ENCODE measurements at places on chromosomes 7 and 10.

DNA sequence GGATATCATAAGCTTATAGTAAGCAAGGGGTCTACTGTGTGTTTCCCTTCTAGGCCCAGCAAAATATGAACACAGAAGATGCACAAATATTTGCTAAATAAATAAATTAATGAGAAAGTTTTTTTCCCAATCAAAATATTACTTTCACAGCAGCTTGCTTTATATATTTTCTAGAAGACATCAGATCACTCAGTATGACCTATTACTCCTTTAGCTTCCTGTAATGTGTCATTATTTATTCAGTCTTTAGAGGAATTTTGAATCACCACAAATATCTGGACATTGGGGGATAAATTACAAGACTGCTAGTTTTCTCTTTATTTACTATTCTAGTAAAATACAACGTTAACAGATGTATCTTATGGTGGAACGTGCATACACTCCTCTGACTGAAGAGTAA lies 765.8 kb upstream of the POM121L12 start:
- peak; percentile 5 for DNase-seq

DNA sequence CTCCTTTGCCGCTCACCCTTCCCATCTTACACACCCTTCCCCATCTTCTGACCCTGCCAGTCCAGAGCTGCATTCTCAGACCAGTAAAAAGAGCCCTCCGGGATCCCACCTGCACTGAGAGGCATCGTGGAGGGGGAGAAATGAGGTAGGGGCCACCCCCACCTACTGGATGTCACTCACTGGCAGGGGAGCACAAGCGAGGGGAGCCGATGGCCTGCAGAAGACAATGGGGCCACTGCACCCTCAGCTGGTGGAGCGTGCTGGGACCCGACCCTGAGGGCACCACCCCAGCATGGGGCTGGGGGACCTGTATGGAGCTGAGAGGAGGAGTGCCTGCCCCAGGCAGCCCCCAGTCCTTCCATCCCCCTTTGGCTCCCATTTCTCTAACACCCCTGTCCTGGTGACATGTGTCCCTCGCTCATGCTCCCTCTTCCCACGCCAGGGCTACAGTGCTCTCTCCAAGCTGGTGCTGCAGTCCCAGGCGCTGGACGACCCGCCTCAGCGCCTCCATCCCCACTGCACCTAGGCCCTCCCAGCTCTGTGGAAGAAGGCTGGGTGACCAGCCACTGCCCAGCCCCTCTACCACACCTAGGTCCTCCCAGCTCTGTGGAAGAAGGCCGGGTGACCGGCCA lies 49.8 kb downstream of the RASGEF1A start:
- no peak for DNase-seq

- peak; percentile 70 for DNase-seq
Observed at GRCh38 chr7:96093435-96093834, 228.5 kb downstream of the SLC25A13 start.

DNA sequence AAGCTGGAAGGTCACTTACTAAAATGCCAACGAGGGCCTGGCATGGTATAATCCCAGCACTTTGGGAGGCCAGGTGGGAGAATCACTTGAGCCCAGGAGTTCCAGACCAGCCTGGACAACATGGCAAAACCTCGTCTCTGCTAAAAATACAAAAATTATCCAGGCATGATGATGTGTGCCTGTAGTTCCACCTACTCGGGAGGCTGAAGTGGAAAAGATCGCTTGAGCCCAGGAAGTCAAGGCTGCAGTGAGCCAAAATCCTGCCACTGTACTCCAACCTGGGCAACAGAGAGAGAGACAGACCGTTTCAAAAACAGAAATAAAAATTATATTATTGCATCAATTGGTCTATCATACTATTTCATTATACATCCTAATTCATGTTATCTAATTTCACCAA lies 18.1 kb upstream of the FAM53B start:
- DNase-seq, result no peak

DNA sequence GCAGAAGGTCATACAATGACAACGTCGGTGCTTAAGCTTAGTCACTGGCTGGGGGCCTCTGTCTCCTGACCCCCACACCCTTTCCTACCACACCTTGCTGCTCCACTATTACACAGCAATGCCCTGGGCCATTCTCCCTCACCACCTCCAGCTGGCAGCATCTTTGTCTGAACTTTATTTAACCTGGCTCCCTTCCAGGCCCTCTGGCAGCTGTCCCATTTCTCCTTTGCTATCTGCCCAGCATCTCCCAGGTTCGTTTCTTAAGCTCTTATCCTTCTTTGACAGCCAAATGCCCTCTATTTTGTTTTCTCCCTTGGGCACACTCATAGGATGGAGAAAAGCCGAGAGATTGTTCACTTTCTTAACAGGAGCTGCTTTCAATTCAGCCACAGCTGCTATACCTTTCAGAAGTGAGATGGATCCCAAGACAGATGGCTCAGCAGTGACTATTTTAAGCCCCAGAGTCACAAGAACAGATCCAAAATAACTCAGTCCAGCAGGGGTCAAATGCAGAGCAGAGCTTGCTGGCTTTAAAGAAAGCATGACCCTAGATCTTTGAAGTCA lies 1277.1 kb upstream of the AUTS2 start:
- DNase-seq, result peak; percentile 14

- peak; percentile 84 for DNase-seq
Observed at GRCh38 chr10:132946-133898, 2.0 kb upstream of the ZMYND11 start.

DNA sequence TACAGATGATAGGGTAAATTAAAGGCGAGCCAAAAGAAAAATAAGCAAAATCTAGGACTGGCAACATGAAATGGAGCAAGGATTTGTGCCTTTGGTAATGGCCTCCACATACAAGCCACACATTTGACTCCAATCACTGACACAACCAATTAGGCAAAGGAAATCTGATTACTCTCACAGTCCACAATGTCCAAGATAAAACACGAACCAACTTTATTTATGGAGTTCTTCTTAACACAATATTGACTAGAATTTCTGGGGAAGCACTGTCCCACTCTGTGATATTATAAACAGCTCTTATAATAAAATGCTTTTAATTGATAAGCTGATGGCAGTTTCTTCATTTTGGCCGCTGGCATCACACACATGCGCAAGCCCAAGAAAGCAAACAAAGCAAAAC lies 334.2 kb downstream of the ABCA13 start:
- no peak for DNase-seq

- DNase-seq, result no peak
Observed at GRCh38 chr7:7236041-7236440, 53.7 kb downstream of the C1GALT1 start.

DNA sequence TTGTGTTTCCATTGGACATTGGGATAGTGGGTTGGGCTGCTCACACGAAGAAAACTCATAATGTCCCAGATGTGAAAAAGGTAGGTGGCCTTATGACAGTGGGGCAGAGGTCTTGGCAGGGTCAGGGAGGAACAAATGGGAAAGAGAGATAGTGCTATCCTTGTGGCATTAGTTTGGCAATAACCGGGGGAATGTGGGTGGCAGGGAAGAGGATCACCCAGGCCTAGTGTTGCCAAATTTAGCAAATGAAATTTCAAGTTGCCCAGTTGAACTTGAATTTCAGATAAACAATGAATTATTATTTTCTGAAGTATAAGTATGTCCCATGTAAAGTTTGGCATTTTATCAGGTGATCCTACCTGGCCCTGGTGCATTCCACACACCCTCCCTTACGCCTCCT lies 789 bp downstream of the PDE6C start:
- no peak for DNase-seq

- no peak for DNase-seq
Observed at GRCh38 chr7:159118623-159119022, 26.0 kb downstream of the VIPR2 start.

DNA sequence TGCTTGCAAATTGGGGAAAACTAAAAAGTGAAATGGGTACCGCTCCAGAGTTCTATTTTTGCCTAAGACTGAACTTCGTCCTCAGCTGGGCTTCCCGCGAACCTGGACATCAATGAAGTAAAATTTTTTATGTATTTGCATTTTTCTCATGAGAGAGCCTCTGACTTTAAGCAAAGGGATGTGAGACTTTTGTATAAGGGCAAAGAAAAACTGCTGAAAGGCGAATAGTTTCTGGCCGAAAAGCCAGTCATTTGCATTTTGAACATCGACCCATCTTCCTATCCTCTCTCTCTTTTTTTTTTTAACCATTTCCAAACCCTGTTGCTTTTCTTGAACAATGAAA lies 573 bp downstream of the PMPCB start:
- DNase-seq, result no peak

GRCh38 chr7:150406567-150407421 lies 27.7 kb downstream of the ZNF775 start:
- DNase-seq, result no peak

DNA sequence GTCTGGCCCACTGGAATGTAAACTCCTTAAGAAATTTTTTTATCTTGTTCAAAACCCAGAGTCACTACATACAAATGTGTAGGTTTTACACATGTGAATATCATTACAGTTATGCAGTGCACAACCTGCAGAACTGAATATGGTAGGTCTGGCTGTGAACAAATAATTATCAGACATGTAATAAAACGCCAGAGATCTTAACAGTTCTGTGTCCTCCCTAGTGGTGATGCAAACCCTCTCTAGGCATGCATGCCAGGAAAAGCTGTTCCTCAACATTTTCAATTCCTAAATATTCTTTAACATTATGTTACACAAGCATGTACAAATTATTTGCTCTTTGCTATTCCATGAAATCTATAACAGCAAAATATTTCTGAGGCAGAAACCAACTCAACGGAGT lies 124.6 kb downstream of the IMMP2L start:
- DNase-seq, result no peak

DNA sequence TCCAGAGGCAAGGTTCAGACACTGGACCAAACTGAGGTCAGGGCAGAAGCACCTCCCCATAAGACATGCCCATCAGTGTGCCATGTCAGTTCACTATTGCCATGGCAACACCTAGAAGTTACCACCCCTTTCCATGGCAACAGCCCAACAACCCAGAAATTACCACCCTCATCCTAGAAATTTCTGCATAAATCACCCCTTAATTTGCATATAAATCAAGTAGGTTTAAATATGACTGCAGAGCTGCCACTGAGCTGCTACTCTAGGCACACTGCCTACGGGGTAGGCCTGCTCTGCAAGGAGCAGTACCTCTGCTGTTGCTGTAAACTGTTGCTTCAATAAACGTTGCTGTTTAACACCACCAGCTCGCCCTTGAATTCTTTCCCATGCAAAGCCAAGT lies 12.7 kb downstream of the STEAP2 start:
- DNase-seq, result no peak

DNA sequence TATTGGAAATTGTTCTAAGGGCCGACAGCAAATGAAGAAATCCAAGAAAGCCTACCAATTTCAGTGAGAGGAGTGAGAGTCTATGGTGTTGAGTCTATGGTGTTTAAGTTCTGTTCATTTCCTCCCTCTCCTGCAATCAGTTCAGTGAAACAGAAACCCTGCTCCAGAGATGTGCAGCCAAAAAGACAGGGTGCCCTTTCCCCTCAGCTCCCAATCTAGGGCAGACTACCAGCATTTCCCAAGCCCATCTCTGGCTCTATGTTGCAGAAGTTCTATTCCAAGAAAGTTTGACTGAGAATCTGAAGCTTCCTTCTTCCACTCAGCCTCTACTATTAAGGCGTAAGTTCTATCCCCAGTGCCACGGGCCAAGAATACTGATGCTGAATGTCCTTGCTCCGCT lies 18.5 kb upstream of the ALOX5 start:
- no peak for DNase-seq

- peak; percentile 27 for DNase-seq
Observed at GRCh38 chr7:76225379-76225778, 23.7 kb downstream of the SRRM3 start.

- DNase-seq, result no peak
Observed at GRCh38 chr10:124043310-124044142, 49.9 kb downstream of the CHST15 start.

DNA sequence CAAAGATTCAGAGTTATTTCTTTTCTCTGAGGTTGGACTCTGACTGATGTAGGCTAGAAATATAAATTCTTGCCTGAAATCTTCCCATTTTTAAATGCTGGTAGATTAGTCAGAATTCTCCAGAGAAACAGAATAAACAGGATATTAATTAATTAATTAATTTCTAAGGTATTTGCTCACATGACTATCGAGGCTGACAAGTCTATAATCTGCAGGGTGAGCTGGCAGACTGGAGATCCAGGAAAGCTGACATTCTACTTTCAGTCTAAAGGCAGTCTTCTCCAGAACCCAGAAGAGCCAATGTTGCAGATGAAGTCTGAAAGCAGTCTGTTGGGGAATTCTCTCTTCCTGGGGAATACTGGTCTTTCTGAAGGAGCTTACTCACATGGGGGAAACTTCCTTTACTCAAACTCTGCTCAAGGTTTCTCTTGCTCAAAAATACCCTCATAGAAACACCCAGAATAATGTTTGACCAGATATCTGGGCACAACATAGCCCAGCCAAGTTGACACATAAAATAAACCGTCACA lies 189.7 kb downstream of the KIF20B start:
- DNase-seq, result peak; percentile 11

GRCh38 chr7:144508702-144509101 lies 105.2 kb upstream of the NOBOX start:
- DNase-seq, result no peak

DNA sequence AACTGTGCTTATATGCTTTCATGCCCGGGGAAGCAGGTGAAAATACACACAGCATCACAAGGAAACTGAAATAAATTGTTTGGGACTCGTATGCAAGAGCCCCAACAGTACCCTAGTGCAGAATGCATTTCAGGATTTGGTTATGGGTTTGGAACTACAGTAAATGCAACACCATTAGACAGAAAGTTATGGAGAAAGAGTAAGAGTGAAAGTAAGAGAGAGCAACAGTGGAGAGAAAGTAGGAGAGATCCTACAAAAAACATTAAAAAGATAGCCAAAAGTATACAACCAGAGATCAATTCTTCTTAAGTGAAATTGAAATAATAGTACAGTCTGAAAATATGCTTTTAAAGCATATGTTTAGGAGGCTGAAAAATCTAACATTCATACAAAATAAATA lies 231.1 kb downstream of the TFEC start:
- no peak for DNase-seq

- DNase-seq, result no peak
Observed at GRCh38 chr10:132888898-132889490, 53.4 kb downstream of the CFAP46 start.

GRCh38 chr7:18221377-18222293 lies 194.0 kb upstream of the PRPS1L1 start:
- DNase-seq, result peak; percentile 32

GRCh38 chr7:155850766-155851678 lies 38.8 kb upstream of the SHH start:
- DNase-seq, result no peak

DNA sequence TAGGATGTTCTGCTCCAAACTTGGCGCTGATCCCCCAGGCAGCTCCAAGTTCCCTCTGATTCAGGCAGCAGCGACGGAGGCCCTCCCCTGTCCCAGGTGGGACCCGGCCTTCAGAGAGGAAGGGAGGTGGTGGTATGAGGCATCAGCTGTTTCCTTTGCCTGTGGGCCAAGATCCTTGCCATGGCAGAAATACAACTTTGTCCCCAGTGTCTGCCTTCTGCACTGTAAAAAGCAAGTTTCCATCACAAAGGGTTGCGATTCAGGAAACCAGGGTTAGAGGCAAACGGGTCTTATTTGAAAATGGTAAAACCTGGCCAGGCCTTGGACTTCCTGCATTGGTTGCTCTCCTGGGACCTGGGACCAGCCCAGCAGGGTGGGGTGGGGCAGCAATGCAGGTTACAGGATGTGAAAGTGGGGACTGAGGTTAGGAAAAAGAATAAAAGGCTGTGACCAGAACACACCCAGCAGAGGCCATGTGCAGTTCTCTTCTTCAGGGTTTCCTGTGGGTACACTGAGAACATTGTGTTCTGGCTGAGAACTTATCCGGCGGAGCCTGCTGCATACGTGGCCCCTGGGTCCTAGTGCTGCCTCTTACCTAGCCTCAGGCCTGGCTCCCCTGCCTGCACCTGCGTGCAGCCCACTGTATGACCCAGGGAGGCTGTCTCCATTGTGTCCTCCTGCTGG lies 25.1 kb upstream of the DDIT4 start:
- no peak for DNase-seq
